ENCODE measurements at places on chromosomes 4 and X.

GRCh38 chr4:162839814-162840213 lies 326.9 kb downstream of the NAF1 start:
- DNase-seq = no peak

GRCh38 chr4:94507708-94508107 lies 56.0 kb downstream of the PDLIM5 start:
- no peak for DNase-seq

GRCh38 chr4:7658341-7659204 lies 223.8 kb upstream of the PSAPL1 start:
- DNase-seq = no peak

DNA sequence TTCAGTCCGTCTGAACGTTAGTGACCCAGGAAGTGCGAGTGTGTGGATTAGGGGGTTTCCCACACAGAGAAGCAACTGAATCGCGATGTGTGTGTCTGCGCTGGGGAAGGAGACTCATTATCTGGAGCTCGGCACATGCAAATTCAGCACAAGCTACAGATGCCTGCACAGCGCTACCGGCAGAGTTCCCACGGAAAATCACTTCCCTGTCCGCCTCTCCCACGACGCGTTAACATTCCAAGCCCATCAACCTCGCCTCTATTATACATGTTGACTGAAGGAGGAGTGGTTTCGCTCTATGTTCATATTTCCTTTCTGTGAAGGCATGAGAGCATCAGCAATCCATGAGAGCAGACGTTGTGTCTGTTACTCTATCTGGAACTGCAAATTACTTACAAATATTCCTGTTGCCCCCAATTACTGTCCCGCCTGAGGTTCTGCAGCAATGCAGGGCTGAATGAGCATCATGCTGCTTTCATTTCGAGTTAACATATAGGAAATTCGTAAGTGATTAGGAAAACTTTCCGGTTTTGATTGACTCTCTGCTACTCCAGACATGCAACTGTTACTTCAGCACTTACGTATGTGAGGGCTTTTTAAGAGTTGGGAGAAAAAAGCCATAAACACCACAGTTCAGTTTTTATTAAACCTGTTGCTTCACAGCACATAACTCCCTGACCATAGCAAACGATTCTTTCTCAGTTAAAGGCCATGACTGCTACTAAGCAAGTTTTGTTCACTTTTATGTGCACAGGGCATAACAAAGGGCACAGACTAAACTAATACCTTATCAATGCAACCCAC lies 15.0 kb upstream of the MTNR1A start:
- DNase-seq = no peak

- no peak for DNase-seq
Measured at GRCh38 chrX:18042776-18043175, 177.9 kb downstream of the BEND2 start.
